Heart left ventricle (tissue), 16 donors: ENCODE measurements at places on chromosomes 12 and 14. TPM values are rescaled to one million over a fixed set of nuclear protein-coding genes. Genes with fewer than 3 reads are reported as not detected.

GRCh38 chr12:119843100-119843499 lies 34.0 kb downstream of the CIT start:
- no peak for DNase-seq

DNA sequence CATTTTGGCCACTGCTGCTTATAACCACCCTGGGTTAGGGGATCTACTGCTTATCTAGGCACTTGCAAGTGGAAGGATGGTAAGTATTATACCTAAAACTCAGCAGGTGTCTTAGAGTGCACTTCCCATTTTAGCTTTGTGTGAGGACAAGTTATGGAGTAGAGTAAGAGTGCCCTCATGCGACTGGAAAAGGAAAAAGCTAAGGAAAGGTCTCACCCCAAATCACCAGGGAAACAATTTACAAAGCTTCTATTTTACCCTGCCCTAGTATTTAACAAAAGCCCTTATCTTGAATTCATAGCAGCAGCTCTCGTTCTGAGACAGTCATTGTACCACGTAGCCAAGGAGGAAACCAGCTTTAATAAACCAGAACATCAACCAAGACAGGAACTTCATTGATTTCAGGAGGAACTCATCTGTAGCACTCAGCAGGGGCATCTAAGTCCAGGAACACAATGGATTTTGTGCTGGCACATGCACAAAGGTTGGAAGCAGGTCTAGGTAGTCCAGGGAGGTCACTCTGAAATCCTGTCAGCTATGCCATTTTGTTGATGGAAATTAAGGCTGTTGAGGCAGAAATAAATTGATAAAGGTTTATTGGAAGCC lies 2.9 kb downstream of the RDH12 start:
- no peak for DNase-seq

- no peak for DNase-seq
These were observed 11.4 kb downstream of the SLC15A5 start for GRCh38 chr12:16266085-16266484.

GRCh38 chr14:74491956-74492775 lies 939 bp downstream of the NPC2 start:
- DNase-seq = no peak

Gene RFX4
- not detected for polyA plus RNA-seq

GRCh38 chr12:3928538-3929184 lies 55.5 kb upstream of the PARP11 start:
- DNase-seq = no peak

DNA sequence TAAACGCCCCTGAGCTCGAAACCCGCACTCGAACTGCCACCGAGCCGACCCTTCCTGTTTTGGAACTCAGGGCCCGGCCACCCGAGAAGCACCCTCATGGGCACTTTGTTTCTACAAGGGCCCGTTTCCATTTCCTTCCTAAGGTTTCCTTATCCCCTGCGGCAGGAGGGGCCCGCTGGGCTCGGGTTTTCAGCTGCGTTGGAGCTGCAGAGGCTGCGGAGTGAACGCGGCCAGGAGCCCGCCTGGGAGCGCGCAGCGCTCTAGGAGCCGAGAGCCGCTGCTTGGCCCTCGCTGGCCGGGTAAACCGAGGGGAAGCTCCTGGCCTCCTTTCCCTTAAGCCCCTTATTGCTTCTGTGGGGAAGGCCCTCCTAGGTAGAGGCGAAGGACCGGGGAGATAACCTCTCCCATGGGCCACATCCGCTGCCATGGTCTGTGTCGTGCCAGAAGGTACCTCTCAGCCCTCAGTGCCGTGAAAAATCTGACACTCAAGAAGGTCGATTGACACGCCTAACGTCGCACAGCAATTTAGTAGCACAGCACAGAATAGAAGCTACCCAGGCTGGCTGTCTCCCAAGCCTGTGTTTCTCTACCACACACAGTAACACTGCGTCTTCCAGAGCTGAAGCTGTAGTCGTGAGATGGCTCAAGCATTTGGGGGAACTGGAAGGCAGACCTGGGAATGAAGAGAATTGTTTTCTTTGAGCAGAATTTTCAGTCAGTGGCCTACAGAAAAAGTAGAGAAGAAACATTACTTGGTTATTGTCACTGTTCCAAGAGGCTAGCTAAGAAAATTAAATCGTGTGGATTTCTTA lies 12.9 kb upstream of the CALM1 start:
- peak; percentile 79 for DNase-seq

DNA sequence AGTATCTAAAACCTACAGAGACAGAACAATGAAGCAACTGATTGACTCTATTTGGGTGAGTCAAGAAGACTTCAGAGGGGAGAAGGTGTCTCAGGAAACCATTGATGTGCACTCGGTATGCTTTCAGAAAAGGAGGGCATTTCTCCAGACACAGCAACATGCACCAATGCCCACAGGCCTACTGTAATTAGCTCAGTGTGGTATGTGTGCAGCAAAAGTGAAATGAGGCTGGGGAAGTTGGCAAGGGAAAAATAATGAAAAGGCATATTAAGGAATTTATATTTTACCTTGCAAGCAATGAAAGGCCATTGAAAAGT lies 158.4 kb upstream of the GRIP1 start:
- no peak for DNase-seq

Gene FGF23
- not detected for polyA plus RNA-seq

GRCh38 chr12:42689699-42690098 lies 100.2 kb upstream of the PRICKLE1 start:
- DNase-seq = no peak

Gene NKX2-8
- not detected for polyA plus RNA-seq

Gene ADAMTS20
- polyA plus RNA-seq = not detected

DNA sequence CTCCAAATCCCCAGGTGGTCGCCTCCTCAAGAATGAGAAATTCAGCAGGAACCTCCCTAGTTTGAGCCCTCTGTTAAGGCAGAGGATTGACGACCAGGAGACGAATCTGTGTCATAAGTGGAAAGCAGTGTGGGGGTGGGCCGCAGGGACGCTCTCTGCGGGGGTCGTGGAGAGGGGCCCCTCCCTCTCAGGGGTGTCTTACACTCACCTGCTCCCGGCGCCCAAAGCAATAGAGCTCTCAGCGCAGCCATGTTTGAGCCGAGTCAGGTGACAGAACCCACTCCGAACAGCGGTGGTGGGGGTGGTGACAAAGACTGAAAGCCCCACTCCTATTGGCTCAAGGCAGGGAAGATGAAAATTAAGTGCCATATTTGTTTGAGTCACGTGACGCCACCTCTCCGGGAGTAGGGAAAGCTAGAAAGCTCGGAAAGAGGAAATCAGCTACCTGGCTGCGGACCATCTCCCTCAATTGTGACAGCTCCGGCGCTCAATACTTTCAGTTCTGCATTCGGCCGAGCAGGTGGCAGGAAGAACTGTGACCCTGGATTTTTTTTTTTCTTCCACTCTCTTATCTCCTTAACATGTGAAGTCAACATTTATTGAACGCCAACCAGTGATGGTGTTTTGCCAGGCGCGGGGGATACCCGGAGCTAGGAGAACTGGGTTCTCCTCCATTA lies at the start of gene ZFYVE26:
Gene ZFYVE26 (minus strand): TSS at position 265 of the 677 bp plus-strand sequence. CDS start 627 bp downstream, outside the sequence.
- peak; percentile 92 for DNase-seq

DNA sequence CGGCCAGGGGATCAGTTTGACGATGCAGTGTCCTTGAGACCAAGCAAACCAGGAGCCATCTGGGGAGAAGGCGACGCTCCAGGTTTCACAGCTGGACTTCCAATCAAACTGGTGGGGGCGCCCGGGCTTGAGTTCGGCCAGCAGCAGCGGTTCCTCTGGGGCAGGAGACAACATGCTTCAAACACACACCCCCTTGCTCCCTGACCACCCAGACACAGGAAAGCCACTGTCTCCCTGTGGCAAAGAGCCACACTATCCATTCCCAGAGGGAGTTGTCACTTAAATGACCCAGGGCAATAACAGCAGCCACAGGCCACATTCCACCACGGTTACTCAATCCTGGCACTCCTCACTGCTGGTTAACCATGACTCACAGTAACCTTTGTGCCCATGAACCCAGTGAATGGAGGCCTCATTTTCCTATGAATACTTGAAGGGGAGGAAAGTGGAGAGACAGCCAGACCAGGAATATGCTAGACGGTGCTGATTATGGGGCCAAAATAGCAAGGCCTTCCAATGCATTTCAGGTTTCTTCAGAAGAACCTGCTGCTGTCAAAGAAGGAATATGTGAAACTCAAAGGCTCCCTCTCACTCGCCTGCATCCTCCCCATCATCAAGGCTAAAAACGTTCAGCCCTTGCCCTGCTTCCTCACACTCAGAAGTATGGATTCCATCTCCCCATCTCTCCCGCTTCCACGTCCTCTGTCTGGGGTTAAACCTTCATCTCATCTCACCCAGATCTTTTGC lies 8.5 kb downstream of the WSB2 start:
- DNase-seq = peak; percentile 87
